ENCODE measurements at places on chromosomes 6 and 20.
A peak's percentile ranks its signal among the peaks of the same experiment; 100 is the strongest.

GRCh38 chr20:752291-752690 lies 16.0 kb downstream of the SLC52A3 start:
- no peak for DNase-seq

DNA sequence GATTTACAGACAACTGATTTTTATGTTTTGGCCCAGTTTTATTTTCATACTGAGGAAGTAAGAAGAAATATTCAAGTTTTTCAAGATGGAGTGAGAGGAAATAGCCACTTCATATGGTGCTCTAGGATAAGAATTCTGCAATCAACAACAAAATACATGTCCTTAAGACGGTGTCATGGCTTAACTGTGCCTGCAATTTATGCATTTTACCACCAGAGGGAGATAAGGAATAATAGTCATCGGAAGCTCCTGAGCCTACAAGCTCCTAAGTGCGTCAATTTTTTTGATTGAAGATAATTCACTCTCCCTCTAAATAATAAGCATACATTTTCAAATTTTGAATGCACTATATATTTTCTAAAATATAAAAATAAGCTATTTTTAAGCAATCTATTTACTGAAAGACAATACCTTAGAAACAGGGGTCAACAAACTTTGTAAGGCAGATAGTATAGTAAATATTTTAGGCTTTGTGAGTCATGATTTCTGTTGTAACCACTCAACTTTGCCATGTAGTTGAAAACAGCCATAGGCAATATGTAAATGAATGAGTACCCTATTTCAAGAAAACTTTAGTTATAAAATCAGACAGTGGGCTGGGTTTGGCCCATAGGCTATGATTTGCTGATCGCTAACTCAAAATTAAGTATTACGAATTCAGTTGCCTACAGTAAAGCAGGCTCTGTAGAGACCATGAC lies 230.9 kb upstream of the DTNBP1 start:
- DNase-seq: peak; percentile 27

- no peak for DNase-seq
Observed at GRCh38 chr20:23410916-23411695, 10.2 kb downstream of the NAPB start.

DNA sequence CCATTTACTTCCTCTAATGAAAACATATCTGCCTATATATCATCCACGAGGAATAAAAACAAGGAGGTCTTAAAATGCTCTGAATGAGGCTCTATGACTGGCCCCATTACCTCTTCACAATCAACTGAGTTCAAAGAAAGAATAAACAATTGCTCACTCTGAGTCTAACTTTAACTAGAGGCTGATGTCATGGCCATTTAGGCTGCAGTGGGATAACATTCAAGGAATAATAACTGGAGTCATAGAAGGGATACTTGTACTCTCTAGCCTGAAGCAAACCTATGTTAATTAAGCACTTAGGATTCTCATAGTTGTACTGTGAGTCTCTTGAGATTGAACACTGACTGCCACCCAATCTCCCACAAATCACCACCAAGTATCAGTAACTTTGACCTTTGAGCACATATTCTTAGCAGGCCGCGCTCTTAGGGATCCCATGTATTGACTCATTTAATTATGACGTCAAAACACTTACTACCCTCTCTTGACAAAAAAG lies 70.2 kb downstream of the PERP start:
- DNase-seq: peak; percentile 12

- peak; percentile 21 for DNase-seq
Observed at GRCh38 chr6:151763303-151763702, 44.2 kb upstream of the ESR1 start.

DNA sequence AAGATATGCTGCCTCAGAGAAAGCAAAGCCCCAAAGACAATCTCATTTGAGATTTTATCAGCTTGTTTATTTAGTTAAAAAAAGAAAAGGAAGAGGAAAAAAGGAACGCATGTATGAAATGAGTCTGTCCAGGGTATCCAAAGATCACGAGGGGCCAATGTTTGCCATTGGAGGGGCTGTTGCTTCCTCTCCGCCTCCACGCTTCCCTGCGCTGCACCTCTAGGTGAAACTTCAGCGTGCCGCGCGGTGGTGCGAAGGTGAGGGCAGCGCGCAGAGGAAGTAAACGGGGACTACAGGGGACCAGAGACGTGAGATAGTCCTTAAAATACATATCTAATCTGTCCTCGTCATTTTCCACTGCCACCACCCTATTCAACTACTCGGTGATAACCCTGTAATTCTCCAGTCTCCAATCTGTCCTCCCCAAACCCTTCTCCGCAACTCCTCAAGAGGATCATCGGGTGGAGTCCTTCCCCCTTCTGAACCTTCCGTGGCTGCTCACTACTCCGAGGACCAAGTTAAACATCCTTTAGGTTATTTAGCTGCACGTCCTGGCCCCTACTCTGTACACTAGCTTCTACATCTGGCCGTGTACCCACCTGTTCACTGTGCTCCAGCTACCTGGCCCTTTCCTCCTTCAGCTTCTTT lies 1.1 kb upstream of the DCBLD1 start:
- no peak for DNase-seq

DNA sequence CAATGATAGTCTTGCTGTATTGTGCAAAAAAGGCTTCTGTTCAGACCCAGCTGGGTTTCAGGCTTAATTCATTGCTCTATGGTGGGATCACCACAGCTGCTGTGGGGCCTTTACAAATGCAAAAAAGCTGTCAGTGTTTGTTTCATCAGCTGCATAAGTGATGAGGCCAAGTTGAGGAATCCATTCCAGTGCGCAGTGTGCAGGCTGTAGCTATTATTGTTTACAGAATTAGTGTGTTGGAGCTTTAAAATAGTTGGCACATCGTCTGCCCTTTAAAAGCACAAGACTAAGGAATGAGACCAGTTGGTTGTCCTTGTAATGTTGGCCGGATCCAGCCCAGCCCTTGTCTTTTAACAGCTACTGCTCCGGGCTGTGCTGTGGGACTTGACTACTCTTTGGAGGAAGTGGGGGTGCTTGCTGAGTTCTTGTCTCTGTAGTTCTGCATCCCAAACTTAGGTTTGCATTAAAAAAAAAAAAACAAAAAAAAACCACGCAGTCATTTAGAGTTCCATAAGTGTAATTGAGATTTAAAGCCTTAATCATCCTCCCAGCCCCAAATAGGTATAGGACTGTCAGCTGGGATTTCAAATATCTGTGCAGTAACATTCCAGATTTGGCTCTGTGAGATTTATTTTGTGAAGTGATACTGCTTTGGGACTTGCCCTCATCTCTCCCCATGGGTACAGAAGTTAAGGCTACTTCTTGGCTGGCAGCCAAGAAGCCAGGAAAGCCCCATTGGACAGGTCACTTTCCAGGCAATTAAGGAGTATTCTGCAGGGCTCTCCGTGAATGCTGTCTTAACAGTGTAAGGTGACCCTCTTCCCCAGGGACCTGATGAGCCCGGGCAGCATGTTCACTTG lies 19.3 kb downstream of the JARID2 start:
- DNase-seq: peak; percentile 79

DNA sequence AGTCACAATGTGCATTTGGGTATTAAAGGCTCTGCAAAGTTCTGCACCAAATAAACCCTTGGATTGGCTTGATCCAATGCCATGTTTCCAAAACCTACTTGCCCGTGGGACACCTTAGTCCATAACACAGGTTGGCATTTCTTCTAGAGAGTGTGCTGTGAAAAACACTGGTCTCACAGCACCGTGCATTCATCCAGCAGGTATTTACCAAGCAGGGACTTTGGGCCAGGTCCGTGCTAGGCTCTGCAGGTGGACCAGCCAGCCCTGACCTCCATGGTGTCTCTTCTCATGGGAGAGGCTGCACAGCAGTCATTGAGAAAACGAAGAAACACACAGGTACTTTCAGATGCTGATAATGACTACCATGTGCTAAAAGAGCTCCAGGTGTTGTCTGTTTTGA lies 112.6 kb downstream of the CDH26 start:
- DNase-seq: no peak

DNA sequence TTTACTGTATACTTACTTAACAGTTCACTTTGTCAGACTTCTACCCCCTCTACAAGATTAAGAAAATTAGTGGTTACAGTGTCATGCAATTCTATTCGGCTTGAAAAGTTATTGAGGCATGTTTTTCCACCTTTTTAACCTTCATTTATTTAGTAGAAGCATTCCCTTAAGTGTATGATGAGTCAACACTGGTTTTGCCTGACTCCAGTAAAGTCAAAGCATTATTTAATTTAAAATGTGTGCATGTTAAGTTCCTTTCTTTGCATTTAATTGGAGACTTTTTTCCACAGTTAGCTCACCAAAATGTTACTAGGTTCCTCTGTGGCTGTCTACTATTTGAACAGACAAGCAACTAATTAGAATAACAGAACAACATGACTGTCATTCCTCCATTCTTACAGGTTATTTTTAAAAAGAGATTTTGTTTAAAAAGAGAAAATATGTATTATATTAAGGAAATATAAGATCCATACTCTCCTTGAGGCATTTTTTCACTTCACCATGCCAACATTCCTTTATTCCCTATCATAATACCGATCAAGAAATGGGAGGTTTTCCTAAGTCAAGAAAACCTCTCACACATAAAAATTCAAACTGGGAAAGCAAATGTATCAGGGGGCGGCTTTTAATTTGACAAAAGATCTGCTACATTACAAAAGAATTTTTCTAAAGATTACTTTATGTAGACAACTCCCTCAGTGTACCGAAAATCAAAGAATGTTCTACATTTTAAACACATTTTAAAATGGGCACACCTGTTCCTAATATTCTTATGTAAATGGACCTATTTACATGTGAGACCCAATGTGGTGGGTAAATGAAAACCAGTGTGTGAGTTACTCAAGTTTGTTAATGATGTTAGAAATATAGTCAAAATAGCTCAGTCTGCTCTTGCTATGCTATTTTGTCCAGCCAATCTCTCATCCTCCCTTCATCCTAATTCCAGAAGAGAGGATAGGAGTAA lies 361.2 kb downstream of the UTRN start:
- peak; percentile 34 for DNase-seq

DNA sequence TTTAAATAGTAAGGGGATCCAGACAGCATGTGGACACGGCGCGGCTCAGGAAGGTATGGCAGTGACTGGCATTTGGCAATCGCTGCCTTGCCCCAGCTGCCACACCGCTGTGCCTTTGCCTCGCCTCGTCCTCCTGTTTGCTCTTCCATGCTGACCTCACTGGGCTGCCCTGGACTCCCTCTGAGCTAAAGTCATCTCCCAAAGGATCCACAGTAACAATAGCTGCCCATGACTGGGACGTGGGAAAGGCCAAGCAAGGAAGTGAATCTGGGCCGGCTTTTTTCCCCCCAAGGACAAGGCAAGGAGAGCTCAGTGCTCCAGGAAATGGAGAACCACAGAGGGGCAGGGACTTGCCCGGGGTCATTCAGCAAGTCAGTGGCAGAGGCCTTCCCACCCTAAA lies 48.1 kb downstream of the JPH2 start:
- no peak for DNase-seq

DNA sequence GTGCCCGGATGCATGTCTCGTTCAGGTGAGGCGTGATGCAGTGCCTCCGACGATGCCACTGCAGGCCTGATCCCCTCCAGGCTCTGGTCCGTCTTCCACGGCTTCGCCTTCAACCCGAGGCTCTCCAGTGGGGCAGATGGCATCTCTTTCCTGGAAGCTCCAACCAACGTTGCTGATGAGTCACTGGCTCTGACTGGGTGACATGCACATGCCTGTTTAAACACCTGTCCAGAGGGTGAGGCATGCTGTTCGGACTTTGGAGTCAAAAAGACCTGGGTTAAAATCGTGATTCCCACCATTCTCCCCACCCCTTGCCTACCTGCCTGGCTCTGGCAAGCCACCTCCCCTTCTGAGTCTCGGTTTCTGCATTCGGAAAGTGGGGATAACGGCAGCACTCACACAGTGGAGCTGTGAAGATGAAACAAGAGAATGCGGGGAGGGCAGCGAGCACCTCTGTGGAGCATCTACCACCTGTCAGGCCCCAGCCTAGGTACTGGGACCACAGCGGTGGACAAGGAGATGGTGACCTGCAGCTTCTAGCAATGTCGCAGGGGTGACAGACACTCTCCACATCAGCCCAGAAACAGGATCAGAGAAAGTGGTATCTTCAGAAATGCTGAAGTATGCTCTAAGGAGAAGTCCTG lies 8.5 kb upstream of the EDN3 start:
- no peak for DNase-seq

DNA sequence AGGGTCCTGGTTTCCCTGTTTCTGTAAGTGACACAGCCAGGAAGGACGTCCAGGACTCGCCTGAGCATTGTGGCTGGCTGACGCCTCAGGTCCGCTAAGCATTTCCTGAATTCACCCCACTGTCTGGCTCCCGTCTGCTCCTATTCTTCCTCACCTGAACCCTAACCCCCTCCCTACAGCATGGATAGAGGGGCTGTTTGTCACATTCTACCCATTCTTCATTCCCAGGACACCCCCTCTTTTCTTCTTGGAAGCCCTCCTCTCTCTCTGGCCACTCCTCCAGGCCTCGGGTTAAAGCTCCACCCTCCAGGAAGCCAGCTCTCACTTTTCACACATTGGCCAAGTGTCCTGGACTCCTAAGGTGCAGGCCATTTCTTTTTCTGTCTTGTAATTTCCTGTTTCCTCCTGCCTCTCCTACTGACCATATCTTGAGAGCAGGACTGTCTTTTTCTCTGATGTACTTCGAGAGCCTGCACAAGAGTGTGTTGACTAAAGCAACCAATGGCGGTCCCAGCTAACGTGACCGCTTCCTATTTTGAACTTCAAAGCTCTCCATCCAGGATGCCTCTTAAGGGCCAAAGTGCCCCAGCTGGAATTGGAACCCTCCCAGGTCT lies 24.2 kb upstream of the MYMX start:
- DNase-seq: no peak

- peak; percentile 94 for DNase-seq
Observed at GRCh38 chr6:166553563-166554271, 32.8 kb downstream of the RAMACL start.

- no peak for DNase-seq
Observed at GRCh38 chr6:53175027-53175426, 26.4 kb upstream of the GCM1 start.

DNA sequence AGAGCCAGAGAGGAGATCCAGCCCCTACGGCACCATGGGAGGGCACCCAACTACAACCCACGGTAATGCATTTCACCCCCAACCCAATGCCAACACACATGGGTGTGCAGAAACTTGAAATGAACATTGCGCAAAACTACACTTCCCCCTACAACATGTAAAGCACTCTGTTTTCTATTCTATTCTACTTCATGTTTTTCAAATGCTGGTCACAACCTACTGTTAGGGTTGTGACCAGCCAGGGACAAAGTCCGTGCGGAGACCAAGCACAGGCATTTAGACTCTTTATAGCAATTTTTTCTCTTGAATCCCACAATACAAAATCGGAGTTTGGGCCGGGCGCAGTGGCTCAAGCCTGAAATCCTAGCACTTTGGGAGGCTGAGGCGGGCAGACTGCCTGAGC lies 90.6 kb downstream of the MRPL14 start:
- no peak for DNase-seq

- DNase-seq: no peak
Observed at GRCh38 chr6:71892641-71893040, 6.3 kb downstream of the RIMS1 start.

GRCh38 chr20:45179166-45179565 lies 4.5 kb downstream of the PI3 start:
- no peak for DNase-seq

GRCh38 chr6:6588064-6588923 lies at the start of gene LY86:
TSS of gene LY86 (plus strand) at chr6:6588720. CDS start at chr6:6588735, 15 bp downstream.
- no peak for DNase-seq

All from IMR-90 (cell line).